ENCODE measurements at places on chromosomes 6 and 20.

DNA sequence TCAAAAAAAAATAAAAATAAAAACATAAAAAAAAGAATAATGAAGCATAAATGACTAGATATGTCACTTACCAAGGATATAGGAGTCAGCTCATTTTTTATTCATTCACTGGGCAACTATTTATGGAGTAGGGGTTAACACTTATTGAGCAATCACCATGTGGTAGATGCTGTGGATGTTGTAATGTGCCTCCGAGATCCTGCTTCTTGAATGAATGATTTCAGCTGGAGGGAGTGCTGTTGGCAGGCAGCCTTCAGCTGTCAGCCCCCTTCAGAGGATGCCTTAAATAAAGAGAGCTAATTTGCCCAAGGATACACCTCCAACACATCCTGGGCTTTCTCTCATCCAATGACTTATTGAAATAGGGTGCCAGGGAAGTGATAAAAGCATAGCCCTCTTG, 229.5 kb upstream of the DTNBP1 start:
- no peak for DNase-seq

DNA sequence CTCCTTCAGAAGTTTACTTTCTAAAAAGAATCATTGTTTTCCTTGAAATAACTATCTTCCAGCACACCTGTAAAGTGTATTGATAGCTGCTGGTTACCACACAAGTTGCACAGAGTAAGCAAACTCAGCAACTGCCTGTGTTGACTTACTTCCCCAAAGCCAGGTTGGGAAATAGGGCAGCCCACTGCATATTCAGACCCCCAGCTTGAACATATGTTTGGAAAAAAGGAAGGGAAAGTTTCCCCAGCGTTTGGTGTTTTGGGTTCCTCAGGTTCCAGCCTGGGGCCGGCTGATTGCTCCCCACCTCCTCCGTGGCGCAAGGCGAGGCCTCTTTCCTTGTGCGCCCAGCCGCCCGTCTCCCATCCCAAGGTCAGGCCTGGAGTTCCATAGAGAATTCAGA, 70.1 kb upstream of the QKI start:
- no peak for DNase-seq

DNA sequence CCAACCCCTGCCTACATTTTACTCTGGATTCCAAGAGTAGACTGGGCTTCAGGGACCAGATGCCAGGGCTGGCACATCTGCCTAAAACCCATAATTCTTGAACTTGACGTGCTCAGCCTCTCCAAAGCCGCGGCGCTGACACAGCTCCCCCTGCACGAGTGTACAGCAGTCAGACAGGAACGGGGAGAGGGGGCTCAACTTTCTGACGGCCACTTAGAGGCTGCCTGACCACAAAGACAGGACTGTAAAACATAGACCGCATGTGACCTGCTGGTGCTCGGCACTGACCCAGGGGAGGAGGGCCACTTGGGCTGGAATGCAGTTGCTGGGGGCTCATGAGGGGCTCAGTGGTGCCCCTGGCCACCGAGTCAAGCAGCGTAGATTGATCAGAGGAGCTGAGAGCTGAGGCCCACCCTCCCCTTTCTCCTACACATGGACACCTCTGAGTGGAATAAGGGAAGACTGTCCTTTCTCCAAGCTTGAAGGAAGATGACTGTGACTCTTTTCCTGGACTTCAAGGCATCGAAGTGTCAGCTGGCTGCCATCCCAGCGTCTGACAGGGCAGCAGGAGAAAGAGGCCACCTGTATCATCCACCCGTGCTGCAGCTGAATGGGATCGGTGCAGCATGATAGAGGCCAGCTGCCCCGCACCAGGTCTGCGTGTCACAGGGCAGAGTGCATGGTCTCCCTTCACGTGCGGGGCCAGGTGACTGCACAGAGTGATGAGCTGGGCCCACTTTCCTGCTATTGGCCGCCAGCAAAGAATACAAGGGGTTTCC, 171.3 kb upstream of the AGPAT4 start:
- DNase-seq, result no peak

- DNase-seq, result no peak
These were observed 644.8 kb downstream of the HACE1 start for GRCh38 chr6:104214901-104215300.

- no peak for DNase-seq
These were observed 253.0 kb downstream of the ARID1B start for GRCh38 chr6:157029980-157030690.

- no peak for DNase-seq
These were observed 37.3 kb downstream of the MAPK14 start for GRCh38 chr6:36064770-36065396.

GRCh38 chr6:44002593-44003344, 124.5 kb downstream of the MRPL14 start:
- no peak for DNase-seq

GRCh38 chr6:8879334-8879733, 444.0 kb upstream of the SLC35B3 start:
- DNase-seq, result no peak

- no peak for DNase-seq
These were observed 84.2 kb upstream of the E2F3 start for GRCh38 chr6:20317430-20317829.

DNA sequence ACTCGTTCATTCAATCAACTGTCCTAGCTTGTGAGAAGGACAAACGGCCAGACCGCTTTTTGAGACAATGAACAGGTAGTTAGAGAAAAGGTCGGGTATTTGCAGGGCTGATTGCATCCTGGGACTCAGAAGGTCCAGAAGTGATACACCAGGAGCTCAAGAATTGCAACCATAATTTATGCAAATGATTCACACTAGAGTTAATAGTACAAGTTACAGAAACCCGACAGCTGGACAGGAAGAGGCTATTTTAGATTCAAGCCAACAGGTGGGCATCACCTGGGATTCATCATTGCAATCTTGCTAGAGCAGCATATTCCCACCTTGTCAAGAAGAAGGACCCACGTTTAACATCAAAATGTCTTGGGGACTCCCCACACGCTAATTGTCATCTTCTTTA, 83.5 kb downstream of the TNFAIP3 start:
- DNase-seq, result no peak

GRCh38 chr20:34954904-34955230, 739 bp downstream of the GSS start:
- DNase-seq, result no peak

GRCh38 chr20:47453167-47453782, 48.4 kb upstream of the NCOA3 start:
- no peak for DNase-seq

DNA sequence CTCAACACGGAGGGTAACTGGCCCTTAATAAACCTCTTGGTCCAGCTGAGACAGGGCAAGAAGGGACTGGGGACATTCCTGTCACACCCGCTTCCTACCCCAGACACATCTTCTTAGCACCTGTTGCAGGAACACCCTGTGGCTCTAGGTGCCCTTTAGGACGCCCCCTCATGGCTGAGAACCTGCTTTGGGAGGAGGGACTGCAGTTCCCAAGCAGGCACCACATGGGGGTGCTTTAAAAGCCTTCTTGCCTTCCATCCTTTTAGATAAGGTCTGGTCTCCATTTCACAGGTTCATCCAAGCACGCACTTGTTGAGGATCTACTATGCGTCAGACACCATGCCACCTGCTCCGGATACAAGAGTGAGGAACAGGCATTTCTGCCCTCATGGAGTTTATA, 26.6 kb downstream of the NSFL1C start:
- no peak for DNase-seq

- DNase-seq, result peak; percentile 83
These were observed 187.7 kb upstream of the PRSS16 start for GRCh38 chr6:27059621-27060425.

DNA sequence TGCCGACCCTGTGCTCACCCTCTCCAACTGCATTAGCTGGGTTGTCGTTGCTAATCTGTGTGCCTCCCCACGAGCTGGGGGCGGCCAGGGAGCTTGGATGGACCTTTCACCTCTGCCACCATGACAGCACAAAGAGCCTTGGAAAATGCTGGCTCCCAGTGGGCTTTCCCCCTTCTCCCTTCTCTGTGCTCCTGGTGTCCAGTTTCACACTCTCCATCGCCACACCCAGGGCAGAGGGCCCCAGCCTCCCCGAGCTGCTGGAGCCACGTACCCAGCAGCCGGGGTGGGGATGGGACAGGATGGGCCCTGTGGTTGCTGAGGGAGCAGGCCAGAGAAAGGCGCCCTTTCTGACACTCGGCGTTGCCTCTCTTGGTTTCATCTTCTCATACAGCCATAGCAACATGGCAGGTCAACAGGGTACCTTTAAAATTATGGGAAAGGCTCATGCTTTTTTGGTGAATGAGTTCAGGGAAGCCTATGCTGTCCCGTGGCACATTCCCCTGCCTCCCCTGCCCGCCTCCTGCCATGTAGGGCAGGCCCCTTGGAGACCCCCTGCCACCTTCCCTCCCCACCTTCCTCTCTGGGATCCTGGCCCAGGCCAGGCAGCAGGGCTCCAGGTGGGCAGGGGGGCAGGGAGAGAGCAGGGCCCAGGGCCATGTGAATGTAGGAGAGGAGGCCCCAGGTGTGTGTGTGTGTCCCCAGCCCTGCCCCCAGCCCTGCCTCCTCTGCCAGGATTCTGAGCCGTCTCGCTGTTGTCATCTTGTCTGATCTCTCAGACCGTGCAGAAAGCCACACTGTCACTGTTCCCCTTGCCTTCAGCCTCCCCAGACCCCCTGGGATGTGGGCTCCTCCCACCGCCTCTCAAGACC, 85.2 kb upstream of the CCDC167 start:
- DNase-seq, result no peak

DNA sequence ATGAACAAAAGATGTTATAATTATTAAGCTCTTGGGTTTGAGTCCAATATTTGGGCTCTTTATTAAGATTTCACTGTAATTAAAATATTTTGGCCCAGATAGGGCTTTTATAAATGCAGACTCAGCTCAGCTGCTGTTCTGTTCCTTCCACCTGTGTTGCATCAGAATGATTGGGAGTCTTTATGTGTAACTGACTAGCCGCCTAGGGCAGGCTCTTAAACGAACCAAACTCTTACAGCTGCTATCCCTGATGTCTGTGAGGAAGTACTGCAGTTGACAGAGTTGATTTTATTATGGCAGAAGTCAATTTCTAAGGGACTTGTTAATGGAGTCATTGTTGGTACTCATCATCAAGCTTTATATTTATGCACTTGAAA, 144.7 kb downstream of the MYO6 start:
- DNase-seq, result no peak

GRCh38 chr6:36650848-36651478, 27.6 kb upstream of the CDKN1A start:
- no peak for DNase-seq

DNA sequence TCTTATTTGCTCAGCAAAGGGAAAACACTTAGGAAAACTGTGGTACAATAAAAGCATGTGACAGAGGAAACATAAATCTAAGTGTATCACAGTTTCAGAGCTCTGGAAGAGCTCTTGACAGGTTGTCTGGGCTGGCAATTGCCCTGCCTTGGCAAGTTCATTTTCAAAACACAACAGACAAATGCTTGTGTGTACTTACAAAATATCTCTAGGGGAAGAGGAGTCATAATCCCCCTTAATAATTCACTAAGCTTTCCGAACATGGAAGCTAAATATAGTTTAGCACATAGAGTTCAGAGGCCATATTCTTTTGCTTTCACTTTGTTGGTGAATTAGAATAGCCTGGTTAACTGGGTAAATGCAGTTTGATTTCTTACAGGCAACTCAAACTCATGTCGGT, 211.6 kb upstream of the THEMIS start:
- DNase-seq, result no peak

GRCh38 chr20:5080384-5080877, 39.3 kb downstream of the PCNA start:
- no peak for DNase-seq

DNA sequence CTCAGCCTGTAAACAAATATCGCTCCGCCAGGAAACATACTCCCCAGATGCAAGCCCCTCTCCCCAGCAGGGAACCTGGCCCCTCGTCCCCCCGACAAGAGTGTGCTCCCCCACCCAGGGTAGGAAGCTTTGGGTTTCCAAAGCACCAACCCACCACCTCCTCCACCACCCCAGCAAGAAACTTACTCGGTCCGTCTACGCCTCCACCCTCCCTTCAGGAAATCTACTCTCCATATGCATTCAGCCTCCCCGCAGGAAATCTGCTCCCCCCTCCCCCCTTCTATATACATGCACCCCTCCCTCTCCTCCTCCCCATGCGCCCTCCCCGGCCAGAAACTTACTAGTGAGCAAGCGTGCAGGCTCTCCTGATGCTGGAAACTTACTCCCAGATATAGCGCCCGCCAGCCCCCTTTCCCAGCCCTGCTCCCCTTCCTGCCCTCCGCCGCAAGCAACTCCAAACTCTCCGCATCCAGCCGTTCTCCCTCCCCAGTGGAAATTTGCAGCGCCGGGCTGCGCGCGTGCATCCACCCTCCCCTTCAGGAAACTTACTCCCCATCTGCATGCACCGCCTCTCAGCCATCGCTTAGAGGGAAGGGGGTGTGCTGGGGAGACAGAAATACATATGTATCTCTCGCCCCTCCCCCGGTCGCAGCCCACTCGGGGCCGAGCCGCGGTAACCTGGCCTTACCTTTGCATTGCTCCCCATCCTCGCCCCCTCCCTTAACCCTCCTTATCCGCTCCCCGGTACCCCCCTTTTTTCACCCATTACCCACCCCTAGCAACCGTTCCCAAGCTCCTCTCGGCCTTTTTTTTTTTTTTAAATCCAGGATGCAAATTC, at the start of gene TRERF1:
TRERF1 (minus strand) TSS at position 594 of the 838 bp plus-strand sequence. CDS start 182,336 bp downstream, outside the sequence.
- DNase-seq, result peak; percentile 70

DNA sequence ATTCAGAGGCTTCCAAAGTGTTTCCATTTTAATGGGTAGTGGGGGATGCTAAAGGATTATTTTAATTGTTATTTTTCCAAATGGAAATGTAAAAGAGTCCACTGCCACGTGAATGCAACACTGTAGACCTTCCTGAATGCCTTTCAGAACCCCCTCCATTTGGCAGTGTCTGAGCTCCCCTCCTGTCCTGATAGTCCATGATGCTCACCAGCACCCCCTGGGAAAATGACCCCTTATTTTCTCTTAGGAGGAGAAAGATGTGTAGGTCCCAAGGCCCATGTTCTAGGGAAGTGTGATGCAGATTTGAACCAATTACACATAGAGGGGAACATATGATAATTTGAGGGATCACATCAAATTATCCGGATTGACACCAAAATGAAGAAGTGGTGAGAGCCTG, 46.8 kb upstream of the SH3BGRL2 start:
- no peak for DNase-seq

DNA sequence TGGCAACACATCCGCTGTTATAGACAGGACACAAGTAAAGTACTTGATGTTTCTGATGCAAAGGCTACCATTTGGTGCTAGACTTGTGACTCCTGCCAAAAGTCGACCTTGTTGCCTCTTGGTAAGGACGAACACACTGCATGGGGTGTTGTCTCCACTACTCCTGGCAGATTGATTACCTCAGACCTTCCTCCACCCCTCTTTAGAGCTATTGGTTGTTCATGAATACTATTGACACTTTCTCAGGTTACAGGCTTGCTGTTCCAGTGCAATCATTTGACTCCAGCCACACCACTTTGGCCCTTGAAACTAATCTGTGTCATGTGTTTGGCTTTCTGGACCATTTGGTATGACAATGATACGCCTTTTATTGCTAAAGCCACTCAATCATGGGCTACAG, 62.3 kb downstream of the TRMT11 start:
- no peak for DNase-seq

All from NCI-H1417 treated with DMSO at 0.1 percent for 48 hours (cell line).